ENCODE measurements at places on chromosomes 13 and 19. TPM values are rescaled to one million over a fixed set of nuclear protein-coding genes. Genes with fewer than 3 reads are reported as not detected.

- peak; percentile 35 for DNase-seq
Measured at GRCh38 chr13:49791315-49791710, 1.2 kb downstream of the KPNA3 start.

DNA sequence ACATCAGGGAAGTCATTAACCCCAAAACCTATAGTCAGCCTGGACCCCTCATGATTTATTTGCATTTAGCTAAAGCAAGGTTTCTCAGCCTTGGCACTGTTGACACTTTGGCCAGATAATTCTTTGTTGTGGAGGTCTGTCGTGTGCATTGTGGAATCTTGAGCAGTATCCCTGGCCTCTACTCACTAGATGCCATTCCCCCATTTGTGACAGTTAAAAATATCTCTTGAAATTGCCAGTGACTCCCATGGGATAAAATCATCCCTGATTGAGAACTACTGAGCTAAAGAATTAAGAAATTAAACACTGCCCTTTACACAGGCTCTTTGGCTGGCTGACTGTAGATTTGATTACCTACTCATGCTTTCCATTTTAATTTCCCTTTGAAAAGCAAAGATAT is 102.7 kb downstream of the LMO7 start:
- no peak for DNase-seq

GRCh38 chr19:14377883-14378328 is 3.3 kb upstream of the ADGRE5 start:
- DNase-seq = no peak

GRCh38 chr13:49302222-49302621 is 54.5 kb downstream of the CDADC1 start:
- no peak for DNase-seq

- DNase-seq = no peak
Measured at GRCh38 chr13:96511587-96511986, 421.7 kb downstream of the HS6ST3 start.

Gene RASAL3
- polyA plus RNA-seq = 0.07 TPM

Gene QPCTL
- 12.1 TPM for polyA plus RNA-seq

DNA sequence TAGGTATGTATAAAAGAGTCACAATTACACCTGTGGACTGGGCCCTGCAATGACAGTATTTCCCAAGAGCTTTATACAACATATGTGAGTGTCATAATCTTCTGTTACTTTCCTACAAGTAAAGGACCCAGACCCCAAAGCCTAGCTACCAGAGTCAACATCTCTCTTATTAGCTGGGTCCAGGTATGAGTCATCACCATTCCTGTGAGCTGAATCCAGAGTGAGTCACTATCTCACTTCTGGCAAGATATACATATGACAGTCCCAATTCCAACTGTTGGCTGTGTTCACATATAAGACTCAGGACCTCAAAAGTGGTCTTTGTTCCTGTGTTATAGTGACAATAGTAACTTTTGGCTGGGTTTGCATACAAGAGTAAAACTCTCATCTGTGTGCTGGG is 46.7 kb downstream of the ZNF729 start:
- DNase-seq = no peak

DNA sequence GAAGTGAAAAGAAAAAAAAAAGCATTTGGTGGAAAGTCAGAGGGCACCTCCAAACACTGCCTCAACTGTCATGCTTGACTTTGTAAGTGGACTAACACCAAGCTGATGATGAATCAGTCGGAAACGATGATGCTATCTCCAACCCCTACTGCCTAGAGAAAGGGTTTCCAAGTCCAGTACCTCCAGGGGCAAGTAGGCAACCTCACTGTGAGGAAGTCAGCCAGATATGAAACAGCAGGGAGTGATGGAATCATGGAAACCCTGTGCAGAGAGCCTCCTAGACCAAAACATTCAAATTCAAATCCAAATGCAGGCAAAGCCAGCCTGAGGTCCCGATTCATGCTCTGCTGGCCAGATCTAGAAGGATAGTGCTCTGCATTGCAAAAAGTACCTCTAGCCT is 100.9 kb upstream of the SERP2 start:
- DNase-seq = peak; percentile 51

- DNase-seq = no peak
Measured at GRCh38 chr19:34662919-34663318, 14.0 kb downstream of the SCGB2B2 start.

- no peak for DNase-seq
Measured at GRCh38 chr19:34838248-34838647, 65.2 kb upstream of the ZNF599 start.

- DNase-seq = no peak
Measured at GRCh38 chr19:51632126-51632525, 1.9 kb upstream of the SIGLEC5 start.

DNA sequence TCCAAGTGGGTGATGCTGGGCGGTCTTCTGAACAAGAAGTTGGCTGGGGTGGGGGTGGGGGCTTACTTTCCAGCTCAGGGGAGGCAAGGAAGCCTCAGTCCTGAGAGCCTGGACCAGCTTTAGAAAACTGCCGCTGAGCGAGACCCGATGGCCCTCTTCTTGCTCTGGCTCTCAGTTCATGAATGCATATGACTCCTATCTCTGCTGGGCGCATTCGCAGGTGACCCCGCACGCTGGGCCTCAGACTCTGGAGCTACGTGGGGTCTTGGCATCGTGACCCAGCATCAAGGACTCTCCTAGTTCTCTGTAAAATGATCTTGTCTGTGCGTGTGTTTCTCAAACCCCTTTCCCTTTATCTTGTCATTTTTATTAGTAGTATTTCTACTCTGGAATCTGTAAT is 19.7 kb downstream of the PRAM1 start:
- DNase-seq = no peak

Gene SCN1B
- 9.6 TPM for polyA plus RNA-seq

DNA sequence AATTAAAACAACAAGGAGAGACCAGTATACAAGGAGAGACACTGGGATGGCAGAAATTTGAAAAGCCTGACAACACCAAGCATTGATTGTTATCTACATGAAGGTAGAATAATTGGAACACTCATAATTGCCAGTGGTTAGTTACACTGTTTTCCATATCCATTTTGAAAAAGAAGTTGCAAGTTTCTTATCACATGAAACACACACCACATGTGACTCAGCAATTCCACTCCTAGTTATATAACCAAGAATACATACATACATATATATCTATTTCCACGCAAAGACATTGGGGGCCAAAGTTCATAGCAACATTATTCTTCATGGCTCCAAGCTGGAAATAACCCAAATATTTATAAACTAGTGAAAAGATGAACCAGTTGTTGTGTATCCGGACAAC is 15.2 kb upstream of the PABPC3 start:
- no peak for DNase-seq

DNA sequence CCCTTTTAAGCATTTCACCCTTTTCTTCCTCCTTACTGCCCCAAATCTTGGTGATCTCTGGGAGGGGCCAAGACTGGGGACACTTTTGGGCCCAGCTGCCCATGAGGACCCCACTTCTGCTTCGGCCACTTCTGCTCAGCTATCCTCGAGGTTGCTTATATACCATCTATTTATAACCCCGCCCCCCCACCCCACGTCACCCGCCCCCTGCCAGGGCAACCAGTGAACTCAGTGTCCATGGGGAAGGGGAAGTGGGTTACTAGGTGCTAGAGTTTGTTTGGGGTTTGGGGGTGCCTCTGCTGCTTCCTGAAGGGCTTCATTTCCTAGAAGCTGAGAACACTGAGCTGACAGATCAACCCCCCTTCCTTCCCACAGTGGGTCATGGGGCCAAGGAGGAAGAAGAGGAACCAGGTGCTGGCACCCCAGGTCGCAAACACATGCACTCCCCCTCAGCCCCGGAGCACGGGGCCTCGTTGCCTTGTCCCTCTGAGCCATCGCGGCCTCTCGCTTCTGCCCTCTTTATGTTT is 6.1 kb upstream of the ADGRE5 start:
- no peak for DNase-seq

Gene ZNF813
- 0.82 TPM for polyA plus RNA-seq

DNA sequence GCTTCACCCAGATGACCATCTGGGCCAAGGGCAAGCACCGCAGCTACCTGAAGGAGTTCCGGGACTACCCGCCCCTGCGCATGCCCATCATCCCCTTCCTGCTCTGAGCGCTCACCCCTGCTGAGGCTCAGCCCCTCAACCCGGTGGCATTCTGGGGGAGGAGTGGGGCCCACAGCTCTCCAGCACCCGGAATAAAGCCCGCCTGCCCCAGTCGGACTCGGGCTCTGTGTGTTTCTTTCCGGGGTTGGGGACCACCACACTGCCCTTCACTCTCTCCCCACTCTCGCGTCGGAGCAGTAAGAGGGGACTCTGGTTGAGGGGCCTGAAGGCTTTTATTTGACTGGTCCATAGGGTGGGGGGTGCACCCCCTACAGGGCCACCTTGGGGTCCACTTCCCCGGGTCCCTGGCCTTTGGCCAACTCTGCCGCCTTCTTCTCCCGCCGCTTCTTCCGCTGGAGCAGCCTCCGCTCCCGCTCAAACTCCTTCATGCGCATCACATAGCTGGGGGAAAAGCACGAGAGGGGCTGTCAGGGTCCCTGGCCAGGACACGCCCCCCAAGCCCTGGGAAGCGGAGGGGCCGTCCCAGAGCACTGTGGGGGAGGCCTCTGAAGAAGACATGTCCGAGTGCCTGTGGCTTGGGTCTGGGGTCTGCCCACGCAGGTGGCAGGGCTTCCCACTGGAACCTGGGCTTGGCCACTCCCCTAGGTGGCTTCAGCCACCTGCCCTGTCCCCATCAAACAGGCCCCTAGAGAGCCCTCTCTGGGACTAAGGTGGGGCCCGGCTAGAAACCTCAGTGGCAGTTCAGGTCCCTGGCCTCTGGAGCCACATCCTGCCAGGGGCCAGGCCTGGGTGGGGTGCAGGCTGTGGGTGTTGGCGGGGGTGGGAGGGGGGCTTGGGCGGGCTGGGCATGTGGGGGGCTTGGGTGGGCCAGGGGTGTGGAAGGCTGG is 5.8 kb downstream of the NDUFB7 start:
- no peak for DNase-seq

GRCh38 chr19:45218426-45218825 is 26.8 kb downstream of the EXOC3L2 start:
- no peak for DNase-seq

Gene SLC1A5
- 171 TPM for polyA plus RNA-seq

Gene COMP
- 0.34 TPM for polyA plus RNA-seq

Gene TPTE2
- polyA plus RNA-seq = not detected

DNA sequence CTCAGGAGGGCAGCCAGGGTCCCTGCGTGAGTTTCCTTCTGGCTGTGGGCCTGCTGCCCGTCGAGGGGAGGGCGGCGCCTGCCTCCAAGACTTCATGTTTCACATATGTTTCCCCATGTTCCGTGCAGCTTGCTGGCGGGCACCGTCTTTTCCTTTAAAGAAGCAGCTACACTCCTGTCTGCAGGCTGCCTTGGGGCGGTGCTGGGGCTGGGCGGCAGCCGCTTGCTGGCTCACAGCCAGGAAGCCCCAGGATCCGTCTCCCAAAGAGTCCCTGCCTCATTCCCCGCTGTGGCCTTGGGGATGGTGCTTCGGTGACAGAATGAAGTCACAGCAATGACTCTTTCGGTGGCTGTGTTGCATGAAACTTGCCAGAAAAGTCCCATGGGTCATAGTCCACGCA is 24.9 kb downstream of the PIAS4 start:
- no peak for DNase-seq

Gene ZNF761
- 7.9 TPM for polyA plus RNA-seq

Gene CCNE1
- 7.4 TPM for polyA plus RNA-seq

DNA sequence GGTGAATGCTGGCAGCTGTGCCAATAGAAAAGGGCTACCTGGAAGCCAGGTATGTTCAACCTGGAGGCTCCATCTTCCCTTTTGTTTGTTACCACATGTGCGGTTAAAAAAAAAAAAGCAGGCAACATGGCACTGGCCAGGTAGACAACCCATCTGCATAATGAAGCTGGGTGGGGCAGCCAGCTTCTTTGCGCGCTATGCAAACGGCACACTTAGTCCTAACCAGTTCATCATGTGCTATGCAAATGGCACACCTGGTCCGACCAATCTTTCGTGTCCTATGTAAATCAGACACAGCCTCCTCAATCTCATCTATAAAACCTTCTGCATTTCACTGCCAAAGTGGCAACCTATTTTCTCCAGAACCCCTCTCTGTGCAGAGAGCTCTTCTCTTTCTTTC is 11.3 kb upstream of the IGSF23 start:
- no peak for DNase-seq

Gene ATP4A
- not detected for polyA plus RNA-seq

Gene ATP1A3
- 0.11 TPM for polyA plus RNA-seq

GRCh38 chr13:24982333-24982999 is 113.5 kb upstream of the PABPC3 start:
- no peak for DNase-seq

GRCh38 chr19:49149652-49150105 is 5.5 kb downstream of the HRC start:
- DNase-seq = peak; percentile 83

Gene KLF1
- not detected for polyA plus RNA-seq

Gene KIR2DL3
- not detected for polyA plus RNA-seq

- DNase-seq = no peak
Measured at GRCh38 chr19:55075371-55075998, at the start of gene EPS8L1. TSS of gene EPS8L1 (plus strand) at chr19:55075869. CDS start at chr19:55076445, 576 bp downstream.

GRCh38 chr19:43467730-43468129 is 2.3 kb upstream of the LYPD3 start:
- peak; percentile 70 for DNase-seq

Gene TNFSF13B
- polyA plus RNA-seq = 0.29 TPM

Gene OR10H1
- polyA plus RNA-seq = not detected

GRCh38 chr19:18858906-18859646 is 27.3 kb downstream of the UPF1 start:
- DNase-seq = no peak

GRCh38 chr19:49666120-49666444 is 349 bp downstream of the BCL2L12 start:
- no peak for DNase-seq

GRCh38 chr13:67229481-67230403 is at the start of gene PCDH9:
TSS of gene PCDH9 (minus strand) at chr13:67230336. CDS start at chr13:67228440, 1,896 bp downstream.
- peak; percentile 10 for DNase-seq

Gene ZNF534
- polyA plus RNA-seq = not detected

GRCh38 chr13:109646423-109646822 is 140.0 kb downstream of the IRS2 start:
- no peak for DNase-seq

GRCh38 chr19:28836421-28836820 is 376.5 kb downstream of the UQCRFS1 start:
- no peak for DNase-seq

Gene CLC
- not detected for polyA plus RNA-seq

GRCh38 chr19:32816555-32817099 is 52.9 kb downstream of the SLC7A9 start:
- DNase-seq = no peak

DNA sequence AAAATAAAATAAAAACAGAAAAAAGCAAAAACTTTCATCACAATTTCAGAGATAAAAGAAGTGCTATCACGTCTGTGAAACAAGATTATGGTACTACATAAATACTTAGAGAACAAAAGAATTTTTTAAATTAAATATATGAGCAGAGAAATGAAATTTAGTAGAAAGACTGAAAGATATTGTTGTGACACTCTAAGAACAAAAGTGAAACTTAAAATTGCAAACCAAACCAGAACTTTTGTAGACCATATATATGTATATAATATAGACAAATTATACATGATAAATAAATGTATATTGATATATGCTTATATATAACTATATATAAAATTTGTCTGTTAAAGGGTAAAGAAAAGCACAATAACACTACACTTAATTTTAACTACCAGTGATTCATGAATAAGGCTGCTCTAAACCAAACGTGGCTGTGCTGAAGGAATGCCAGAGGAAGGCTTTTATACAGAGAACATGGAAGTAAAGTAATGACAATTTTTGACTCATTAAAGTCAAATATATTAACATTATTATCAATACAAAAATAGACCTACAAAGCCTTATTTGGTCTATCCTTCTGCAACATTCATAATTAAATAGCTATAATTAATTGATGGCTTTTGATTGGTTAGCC is 1516.7 kb upstream of the PCDH20 start:
- peak; percentile 53 for DNase-seq

Gene IFI30
- 2.3 TPM for polyA plus RNA-seq

GRCh38 chr19:2167896-2168618 is 4.3 kb downstream of the DOT1L start:
- peak; percentile 44 for DNase-seq
